ENCODE measurements at places on chromosomes 2 and 18.

DNA sequence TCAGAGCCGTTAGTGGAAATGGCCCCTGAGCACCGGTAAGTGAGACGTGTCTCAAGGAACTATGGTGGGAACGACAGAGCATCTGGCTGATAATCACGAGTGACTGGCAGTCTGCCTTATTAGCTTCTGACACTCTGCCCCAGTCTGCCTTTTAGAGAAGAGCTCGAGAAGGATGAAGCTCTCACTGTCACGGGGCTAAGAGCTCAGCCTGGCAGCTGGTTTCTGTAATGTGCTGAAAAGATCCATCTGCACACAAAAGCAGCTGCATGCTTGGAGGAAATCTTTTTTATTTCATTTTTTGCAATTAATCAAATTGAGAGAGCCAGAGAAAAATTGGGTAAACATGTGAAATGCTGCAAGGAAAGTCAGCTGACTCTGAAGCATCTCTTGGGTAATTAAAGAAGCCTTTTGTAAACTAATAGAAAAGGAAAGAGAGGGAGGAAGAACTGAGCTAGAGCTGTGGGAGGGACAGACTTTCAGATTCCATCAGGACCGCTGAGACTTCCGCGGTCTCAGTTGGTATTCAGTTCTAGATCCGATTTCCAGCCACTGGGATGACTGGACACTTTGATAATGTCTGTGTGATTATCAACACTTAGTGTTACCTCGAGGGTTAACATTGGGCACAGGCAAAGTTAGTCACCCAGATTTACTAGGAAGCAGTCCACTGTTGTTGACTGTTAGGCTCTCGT lies 24.4 kb downstream of the MBP start:
- DNase-seq = peak; percentile 69

DNA sequence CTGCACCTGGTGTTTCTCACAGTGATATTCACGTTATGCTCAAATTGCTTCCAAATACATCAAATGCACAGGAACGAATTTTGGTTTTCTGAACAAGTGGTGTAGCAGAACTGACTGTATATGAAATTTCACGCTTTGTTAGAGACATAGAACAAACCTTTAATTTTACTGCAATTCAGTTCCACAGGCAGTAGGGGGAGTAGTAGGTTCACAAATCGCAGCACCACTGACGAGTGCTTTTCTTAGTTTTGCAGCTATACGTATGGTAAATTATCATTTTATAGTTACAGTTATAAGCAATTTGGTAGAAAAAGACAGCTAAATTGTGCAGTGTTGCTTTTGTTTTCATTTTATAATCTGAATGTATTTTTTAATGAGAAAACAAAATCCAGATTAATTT lies 113.3 kb downstream of the KIAA1328 start:
- DNase-seq = peak; percentile 50

GRCh38 chr2:139477618-139478017 lies 697.4 kb upstream of the NXPH2 start:
- DNase-seq = no peak

DNA sequence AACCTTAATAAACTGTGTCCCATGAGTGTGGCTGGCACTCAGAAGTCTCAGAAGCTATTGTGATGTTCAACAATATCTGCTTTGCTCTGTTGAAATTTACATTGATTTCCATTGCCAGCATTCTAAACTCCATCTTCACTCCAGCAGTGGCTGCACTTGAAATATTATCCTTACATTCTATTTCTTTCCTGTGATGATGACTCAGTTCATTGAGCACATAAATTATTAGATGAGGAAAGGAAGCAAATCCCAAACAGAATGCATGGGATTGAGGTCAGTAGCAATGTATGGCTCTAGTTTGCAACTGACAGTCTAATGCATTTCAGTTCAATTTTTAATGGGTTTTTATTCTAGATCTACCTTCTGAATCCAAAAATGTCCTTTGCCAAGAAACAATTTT lies 92.4 kb upstream of the TTN start:
- DNase-seq = no peak

DNA sequence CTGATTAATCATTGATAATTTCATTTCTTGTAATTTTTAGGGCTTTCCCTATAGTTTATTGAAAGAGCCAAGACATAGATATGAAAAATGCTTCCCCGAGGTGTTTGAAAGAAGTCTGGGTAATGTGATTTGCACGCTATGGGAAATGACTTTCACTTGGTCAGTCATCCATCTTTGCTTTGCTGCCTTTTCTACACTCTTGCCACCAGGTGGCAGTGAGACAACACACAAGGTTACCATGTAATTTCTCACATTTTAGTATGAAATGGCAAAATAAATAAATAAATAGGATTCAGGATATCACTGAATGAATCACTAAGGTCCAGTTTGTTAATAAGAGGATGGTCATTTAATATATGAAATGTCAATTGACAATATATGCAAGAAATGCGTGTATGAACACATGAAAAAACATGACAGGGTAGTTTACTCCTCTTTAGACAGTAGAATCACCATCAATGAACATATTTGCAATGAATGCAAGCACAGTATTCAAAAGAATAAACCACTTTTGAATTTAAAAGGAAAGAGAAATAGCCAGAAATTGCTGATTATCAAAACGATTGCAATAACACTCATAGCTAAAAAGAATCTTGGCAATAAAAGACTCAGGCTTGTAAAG lies 52.2 kb upstream of the KCNH7 start:
- DNase-seq = peak; percentile 46

GRCh38 chr2:124193706-124194105 lies 168.6 kb downstream of the CNTNAP5 start:
- DNase-seq = no peak

DNA sequence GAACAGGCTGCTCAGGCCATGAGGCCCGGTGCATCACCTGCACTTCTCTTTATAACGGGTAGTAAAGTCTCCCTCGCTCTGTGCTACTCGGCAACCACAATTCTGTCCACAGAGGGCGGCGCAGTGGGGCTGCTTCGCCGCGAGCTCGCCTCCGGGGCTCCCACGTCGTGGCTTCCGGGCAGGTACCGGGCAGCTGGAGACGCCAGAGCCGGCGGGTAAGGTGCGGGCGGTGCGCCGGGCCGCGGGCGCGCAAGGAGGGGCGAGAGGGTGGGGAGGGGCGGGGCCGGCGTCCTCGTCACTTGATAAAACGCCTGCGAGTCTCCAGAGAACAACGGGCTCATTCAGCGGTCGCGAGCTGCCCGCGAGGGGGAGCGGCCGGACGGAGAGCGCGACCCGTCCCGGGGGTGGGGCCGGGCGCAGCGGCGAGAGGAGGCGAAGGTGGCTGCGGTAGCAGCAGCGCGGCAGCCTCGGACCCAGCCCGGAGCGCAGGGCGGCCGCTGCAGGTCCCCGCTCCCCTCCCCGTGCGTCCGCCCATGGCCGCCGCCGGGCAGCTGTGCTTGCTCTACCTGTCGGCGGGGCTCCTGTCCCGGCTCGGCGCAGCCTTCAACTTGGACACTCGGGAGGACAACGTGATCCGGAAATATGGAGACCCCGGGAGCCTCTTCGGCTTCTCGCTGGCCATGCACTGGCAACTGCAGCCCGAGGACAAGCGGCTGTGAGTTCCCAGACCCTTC lies at the start of gene ITGA6:
TSS of gene ITGA6 (plus strand) at position 331 of the 734 bp plus-strand sequence.
- peak; percentile 53 for DNase-seq

- no peak for DNase-seq
Observed at GRCh38 chr2:80126596-80127189, 177.9 kb downstream of the LRRTM1 start.

DNA sequence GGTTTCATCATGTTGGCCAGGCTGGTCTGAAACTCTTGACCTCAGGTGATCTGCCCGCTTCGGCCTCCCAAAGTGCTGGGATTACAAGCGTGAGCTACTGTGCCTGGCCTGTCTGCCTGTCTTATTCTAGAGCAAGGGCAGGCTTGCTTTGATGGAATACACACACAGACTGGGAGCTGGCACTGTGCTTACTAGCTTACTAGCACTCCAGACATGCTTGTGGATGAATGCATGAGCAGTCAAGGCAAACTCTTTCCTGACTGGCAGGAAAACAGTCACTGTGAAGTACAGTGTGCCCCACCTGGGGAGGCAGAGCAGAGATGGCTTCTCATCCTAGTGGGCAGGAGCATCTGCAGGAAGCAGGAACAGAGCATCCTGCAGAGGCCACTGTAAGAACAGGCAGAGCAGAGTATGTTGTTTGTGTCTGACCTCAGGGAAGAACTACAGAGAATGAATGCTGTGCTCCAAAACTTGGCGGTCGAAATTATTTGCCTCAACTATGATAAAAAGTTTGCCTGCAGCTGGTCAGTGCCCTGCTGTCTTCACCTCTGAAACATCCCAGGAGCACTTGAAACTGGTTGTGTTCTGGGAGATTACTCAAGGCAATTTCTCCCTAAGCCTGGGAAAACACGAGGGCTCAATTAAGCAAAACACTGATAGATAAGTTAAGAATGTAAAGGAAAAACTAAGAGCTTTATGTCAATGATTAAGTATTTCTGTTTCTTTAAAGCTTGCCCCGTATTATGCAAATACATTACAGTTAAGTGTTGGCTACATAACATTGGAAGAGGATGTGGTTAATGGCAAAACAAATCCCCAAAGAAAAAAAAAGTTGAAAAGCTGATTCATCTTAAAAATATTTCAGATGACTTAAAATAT lies 102.4 kb downstream of the VAPA start:
- no peak for DNase-seq

DNA sequence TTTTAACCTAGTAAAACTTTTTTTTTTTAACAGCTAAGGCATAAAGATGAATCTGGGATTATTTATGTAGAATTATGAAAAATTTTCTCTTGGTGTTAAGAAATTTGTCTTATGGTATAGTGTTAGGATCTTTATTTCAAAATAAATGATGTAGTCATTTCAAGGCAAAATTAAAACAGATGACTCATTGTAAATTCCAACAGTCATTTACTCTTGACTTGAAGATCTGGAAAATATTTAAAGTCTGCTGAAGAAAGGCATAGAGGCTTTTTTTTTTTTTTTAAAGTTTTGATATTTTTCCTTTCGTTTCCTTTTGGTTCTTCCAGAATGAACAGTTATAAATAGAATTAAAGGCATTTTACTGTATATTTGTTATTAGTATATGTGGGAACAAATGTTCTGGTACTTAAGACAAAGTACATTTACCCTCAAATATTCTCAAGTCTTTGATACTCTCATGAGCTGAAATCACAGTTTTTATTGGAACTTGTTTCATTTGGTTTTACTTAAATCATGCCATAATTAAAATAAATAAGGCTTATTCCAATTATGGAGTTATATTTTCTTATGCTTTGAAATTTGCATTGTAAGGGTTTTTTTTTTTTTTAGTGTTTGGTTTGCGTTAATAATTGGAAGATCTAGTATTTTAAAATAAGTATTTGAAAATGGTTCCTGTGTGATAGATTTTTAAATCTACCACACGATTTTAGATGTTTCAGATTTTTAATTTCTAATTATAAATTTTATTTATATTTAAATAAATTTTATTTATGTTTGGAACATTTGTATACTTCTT lies 29.9 kb downstream of the GLS start:
- no peak for DNase-seq

DNA sequence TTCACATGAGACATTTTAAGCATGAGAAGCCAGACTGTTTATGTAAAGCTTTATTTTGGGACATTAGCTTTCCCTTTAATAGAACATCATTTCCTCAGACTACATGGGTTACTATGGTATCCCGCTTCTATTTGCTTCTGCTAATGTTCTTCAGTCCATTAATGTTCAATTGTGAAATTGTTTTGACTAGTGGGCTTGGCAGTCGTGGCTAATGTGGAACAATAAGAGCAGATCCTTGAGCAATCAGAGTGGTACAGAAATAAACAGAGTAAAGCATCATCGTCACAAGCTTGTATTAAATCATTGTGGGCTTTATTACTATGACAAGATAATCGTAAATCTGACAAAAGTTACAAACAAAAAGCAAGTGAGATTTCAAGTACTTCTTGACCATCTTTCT lies 60.2 kb downstream of the PDE1A start:
- no peak for DNase-seq

DNA sequence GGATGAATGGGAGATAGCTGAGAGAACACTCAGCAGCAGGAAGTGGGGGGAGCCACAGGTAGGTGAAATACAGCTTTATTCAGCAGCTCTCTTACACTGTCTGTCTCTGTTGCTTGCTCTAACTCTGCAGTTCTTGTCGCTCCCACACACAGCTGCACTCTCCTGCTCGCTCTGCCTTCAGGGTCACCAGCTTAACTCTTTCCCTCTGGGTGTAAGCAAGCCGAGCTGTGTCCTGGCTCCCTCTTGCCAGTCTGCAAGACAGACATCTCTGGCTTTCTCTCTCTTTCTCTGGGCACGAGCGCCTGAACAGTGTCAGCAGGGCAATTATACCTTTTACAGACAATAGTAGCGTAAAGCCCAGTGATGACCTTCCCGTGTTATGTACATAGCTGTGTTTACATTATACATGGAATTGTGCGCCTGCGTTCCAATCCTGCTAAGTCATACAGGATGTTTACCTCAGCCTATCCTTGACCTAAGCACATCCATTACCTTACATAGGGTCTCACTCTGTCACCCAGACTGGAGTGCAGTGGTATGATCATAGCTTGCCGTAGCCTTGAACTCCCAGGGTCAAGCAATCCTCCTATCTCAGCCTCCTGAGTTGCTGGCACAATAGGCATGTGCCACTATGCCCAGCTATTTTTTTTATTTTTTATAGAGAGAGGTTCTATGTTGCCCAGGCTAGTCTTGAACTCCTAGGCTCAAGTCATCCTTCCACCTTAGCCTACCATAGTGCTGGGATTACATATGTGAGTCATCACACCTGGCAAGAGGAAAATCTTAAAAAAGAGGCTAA lies 57.8 kb upstream of the CHN1 start:
- DNase-seq = no peak

DNA sequence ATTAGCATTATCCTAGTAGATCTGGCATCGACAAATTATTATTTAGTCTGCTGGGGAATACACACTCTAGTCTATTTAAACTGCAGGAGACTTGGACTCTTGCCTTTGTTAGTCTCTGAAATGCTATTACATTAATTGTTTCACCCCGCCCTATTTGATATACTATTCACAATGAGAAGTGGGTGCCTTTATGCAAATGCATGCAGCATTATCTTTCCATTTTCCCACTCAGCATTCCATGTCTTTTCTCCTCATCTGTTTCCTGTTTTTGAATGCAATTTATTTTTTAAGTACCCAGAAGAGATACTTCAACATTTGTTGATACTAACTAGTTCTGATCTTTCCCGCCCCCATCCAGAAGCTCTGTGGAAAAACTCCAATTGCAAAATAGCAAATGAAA lies 395.3 kb upstream of the NXPH2 start:
- no peak for DNase-seq

- DNase-seq = no peak
Observed at GRCh38 chr18:25935356-25935755, 155.1 kb downstream of the SS18 start.

Measured in activated CD4-positive, alpha-beta T cell treated with anti-CD3 and anti-CD28 coated beads, Interleukin-2, Interleukin-4, amounts not matched to agents 100 ng/mL and 50 ng/mL, durations not matched to agents 16 hours and 8 hours (primary cell).